ENCODE measurements at places on chromosomes 5 and 9.

GRCh38 chr9:37952731-37953130 lies 48.8 kb upstream of the SLC25A51 start:
- DNase-seq: no peak

DNA sequence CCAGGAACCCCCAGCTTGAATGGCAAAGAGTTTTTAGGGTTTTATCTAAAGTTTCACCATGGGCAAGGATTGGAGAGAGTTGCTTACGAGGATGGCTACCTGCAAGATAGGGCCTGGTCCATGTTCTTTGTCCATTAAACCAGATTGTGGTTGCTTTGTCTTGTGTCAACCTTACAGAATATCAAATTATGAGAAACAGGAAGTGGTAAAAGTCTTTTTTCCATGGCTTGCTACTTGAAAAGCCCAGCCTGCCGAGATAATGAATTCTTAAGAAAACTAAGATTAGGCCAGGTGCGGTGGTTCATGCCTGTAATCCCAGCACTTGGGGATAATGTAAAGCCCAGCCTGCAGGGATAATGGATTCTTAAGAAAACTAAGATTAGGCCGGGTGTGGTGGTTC lies 24.4 kb downstream of the ZNF474 start:
- peak; percentile 2 for DNase-seq

- no peak for DNase-seq
Observed at GRCh38 chr5:142842994-142843905, 73.1 kb downstream of the ARHGAP26 start.

- DNase-seq: no peak
Observed at GRCh38 chr5:66324357-66324756, 180.3 kb downstream of the SREK1 start.

DNA sequence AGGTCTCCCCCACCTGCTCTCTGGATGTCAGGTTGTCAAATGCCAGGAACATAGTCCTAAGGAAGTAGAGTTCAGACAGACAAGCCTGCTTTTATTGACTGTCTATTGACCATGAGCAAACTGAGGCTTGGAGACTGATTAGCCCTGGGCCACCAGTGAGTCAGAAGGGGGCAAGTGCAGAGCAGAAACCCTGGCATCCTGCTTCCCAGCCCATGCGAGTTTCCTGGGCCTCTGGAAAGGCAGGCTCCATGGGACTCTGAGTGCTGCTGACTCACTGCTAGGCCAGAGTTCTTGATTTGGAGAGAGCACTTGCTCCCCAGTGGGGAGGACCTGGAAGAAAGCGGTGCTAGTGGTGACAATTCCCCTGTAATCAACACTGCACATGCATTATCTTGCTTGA lies 2.8 kb upstream of the HBEGF start:
- DNase-seq: no peak

GRCh38 chr5:449151-449550 lies 6.2 kb downstream of the EXOC3 start:
- DNase-seq: no peak

DNA sequence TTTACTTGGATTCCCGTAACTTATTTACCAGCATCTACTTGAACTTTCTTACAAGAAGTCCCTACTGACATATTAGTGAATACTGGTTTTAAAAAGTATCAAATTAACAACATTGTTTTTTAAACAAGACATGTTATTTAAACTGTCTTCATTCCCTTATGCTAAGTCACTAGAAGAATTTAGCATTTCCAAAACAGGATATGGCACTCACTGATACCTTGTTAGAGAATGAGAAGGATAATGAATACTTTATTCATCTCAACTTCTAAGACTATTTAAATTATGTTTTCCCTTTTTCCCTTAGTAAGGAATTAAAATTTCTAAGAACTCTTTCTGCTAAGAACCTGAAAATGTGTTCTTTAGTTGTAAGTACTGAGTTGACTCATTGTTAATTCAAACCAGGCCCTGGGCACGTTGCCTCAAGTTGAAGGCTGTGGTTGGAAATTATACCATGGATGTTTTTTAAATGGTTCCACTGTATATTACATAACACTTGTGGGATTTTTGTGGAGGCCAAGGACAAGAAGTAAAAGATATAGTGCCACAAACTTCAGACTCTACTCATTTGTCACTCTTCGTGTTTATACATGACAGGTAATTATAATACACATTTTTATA lies 219.0 kb upstream of the EDIL3 start:
- DNase-seq: no peak

DNA sequence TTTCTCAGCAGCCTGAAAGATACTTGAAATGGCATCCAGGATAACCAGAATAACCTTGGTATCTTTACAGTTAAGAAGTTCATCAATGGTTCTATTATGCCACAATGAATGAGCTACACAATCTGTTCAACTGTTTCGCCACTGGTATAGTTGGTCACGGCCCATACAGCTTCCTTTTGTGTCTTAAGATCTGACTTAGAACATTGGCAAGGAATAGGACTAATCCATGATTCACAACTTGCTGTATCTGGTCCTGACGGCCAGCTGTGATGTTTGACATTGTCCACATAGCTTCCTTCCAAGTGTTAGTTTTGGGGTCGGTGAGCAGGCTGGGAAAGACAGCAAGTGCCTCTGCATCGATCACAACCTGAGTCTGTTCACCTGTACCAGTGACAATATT lies 113.3 kb upstream of the RAD23B start:
- DNase-seq: no peak

- no peak for DNase-seq
Observed at GRCh38 chr9:109451311-109452025, 46.6 kb downstream of the PTPN3 start.

GRCh38 chr9:126919193-126919592 lies 4.6 kb downstream of the RALGPS1 start:
- no peak for DNase-seq

DNA sequence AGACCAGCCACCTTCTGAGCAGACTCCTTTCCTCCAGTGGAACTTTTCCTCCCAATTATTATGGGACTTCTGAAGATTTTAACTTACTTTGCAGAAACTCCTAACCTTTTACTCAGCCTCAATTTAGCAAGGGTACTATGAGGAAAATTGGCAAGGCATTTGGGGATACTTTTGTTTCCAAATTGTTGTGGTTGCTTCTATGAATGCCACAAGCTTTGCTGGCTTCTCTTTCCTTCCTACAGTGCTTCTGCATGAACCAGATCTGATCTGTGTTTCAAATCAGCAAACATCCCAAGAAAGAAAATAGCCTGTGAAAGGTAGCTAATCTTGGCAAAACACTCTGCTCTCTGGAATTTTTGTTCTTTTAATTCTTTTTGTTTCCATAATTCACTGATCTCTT lies 57.3 kb upstream of the TAF11L2 start:
- no peak for DNase-seq

GRCh38 chr9:81981883-81982282 lies 6.7 kb upstream of the SPATA31D1 start:
- no peak for DNase-seq

DNA sequence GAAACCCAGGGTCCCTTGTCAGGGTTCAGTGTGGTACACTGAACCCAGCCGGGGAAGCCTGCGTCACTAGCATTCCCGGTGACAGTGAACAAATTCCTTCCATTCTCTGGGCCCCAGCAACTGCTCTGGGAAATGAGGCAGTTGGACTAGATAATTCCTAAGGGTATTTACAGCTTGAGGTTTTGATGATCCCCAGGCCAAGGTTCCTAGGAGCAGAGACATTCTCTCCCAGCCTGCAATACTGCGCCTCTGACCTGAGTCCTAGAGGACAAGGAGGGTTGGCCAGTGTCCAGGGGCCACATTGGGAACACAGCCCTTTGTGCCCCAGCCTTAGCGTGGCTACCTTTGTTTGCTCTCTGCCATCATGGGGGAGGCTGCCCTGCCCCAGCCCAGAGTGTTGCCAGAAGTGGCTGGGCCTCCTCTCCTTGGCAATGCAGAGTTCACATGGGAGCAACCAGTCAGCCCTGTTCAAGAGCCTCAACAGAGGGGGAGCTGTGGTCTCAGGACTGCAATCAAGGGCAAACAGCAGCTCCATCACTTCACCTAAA lies 178.2 kb downstream of the SEC61B start:
- DNase-seq: no peak

DNA sequence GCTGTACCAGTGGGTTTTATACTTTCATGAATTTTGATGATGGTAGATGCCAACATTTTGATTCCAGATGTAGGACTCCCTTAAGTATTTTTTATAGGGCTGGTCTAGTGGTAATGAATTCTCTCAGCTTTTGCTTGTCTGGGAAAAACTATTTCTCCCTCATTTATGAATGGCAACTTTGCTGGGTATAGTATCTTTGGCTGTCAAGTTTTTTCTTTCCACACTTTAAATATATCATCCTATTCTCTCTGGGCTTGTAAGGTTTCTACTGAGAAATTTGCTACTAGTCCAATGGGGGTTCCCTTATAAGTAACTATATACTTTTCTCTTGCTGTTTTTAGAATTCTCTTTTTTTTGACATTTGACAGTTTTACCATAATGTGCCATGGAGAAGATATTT lies 629.3 kb downstream of the NR2F1-AS1 start:
- DNase-seq: no peak

DNA sequence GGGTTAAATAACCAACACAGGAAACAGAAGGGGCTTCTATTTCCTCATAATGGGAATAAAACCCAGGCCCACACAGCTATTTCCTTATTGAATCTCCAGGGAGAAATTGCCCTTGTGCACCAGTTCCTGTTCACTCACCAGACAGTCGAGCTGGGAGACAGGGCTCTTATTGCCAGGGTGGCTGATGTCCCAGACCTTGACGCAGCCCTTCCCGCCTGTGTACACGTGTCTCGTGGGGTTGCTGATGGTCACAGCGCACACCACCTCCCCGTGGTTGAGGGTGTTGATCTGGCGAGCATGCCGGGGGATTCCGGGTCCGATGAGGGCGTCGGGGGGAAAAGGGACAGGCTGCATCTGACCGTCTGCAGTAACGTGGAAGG lies 96.5 kb downstream of the TLE1 start:
- DNase-seq: peak; percentile 95

DNA sequence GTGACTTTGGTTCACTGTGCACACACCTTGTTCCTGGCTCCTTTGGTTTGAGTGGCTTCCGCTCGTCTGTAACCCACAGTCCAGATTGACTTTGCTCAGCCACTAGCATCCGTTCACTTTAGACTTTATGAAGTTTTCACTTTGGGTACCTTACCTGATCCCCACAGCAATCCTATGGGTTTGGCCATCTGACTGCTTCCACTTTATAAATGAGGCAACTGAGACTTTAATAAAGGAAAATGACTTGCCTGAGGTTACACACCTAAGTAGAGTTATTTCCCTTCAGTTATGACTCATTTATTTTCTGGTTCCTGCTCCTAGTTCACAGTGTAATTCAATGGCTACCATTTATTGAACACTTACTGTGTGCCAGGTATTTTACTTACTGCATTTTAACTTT lies 94.2 kb upstream of the SAP30L start:
- DNase-seq: no peak

- DNase-seq: no peak
Observed at GRCh38 chr5:55750063-55750462, 12.2 kb downstream of the DDX4 start.

DNA sequence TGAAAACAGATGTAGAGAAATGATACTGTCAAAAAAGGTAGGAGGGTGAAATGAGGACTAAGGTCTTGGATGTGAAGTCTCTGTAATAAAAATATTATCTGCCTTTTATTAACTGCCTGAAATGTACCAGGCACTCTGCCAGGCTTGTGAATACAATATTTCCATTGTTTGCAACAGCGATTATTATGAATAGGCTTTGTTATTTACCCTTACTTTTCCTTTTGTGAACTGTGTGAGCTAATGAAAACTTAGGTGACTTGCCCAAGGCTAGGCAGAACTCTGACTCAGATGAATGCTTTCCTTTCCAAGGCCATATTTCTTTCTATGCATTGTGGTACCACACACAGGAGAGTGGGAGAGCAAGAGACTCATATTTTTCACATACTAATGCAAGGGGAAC lies 204.1 kb downstream of the CDH12 start:
- no peak for DNase-seq

GRCh38 chr9:122286764-122287163 lies 22.1 kb downstream of the MRRF start:
- no peak for DNase-seq

DNA sequence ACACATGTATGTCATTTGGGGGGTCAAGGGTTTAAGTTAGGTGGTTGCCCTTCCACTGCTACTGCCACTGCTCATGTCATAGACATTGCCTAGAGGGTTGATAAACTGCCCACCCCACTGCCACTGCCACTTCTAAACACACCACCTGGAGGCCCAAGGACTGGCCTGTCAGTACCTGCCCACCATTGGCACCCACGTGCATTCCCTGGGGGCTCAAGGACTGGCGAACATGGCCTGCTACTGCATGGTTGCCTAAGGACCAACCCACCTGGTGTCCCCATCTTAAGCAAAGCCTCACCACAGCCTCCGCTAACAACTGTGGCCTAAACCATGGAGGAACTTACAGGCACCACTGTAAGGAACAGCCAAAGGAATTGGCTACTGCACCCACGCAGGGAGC lies 185.6 kb upstream of the TLX3 start:
- DNase-seq: no peak

GRCh38 chr9:35162605-35163315 lies 951 bp downstream of the UNC13B start:
- DNase-seq: no peak

GRCh38 chr9:101254733-101255433 lies 129.9 kb downstream of the BAAT start:
- DNase-seq: no peak

Data from Kasumi-1 (cell line).